ENCODE measurements at places on chromosomes 12 and 14. TPM values are rescaled to one million over a fixed set of nuclear protein-coding genes. Genes with fewer than 3 reads are reported as not detected.

PZP gene
- total RNA-seq, result not detected

- no peak for DNase-seq
Observed at GRCh38 chr12:6080149-6081045, 44.1 kb downstream of the VWF start.

GRCh38 chr14:25411781-25412757 lies 362.1 kb upstream of the STXBP6 start:
- peak; percentile 2 for DNase-seq

GRCh38 chr12:49439042-49439441 lies 71.8 kb downstream of the SPATS2 start:
- DNase-seq, result no peak

LMNTD1 gene
- total RNA-seq, result not detected

DNA sequence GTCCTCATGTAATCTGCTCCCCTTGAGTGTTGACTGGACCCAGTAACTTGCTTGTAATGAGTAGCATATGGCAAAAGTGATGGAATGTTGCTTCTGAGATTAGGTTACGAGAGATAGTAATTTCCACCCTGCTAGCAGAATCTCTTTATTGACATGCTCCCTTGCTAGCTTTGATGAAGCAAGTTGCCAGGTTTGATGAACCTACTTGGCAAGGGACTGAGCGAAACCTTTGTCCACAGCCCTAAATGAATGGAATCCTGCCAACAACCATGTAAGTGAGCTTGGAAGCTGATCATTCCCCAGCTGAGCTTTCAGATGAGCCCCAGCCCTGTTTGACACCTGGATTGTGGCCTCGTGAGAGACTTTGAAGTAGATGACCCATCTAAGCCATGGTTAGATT lies 120.8 kb upstream of the PLXNC1 start:
- DNase-seq, result no peak

GRCh38 chr14:24196071-24197055 lies 1.1 kb upstream of the TM9SF1 start:
- DNase-seq, result no peak

GRCh38 chr14:101352567-101352966 lies 208.7 kb upstream of the DIO3 start:
- no peak for DNase-seq

ZFHX2 gene
- total RNA-seq, result 3.7 TPM

- DNase-seq, result no peak
Observed at GRCh38 chr12:79763766-79764452, 73.1 kb upstream of the PAWR start.

- DNase-seq, result no peak
Observed at GRCh38 chr14:76957224-76957891, 71.2 kb downstream of the IRF2BPL start.

DNA sequence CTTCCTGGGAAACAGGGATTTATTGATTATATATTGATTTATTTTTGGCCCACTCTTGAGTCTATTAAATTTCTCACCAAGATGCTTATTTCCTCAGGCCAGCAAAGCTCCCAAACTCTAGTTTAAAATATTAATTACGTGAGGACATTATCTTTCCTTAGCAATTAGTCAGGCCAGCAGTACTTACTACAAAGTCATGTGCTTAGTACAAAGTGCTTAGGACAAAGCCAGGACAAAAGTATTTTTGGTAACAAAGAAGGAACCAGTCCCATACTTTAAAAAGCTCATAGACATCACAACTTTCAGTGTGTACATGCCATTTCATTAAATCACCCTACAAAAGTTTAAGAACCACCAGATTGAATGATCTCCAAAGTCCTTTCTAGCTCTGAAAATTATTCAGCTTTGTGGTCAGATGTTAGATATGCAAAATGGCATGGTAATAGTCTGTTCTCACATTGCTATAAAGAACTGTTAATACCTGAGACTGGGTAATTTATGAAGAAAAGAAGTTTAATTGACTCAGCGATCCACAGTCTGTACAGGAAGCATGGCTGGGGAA lies 94.7 kb upstream of the PWP1 start:
- DNase-seq, result no peak

TAS2R30 gene
- total RNA-seq, result 2.8 TPM

CLEC2D gene
- total RNA-seq, result 9.5 TPM

DNA sequence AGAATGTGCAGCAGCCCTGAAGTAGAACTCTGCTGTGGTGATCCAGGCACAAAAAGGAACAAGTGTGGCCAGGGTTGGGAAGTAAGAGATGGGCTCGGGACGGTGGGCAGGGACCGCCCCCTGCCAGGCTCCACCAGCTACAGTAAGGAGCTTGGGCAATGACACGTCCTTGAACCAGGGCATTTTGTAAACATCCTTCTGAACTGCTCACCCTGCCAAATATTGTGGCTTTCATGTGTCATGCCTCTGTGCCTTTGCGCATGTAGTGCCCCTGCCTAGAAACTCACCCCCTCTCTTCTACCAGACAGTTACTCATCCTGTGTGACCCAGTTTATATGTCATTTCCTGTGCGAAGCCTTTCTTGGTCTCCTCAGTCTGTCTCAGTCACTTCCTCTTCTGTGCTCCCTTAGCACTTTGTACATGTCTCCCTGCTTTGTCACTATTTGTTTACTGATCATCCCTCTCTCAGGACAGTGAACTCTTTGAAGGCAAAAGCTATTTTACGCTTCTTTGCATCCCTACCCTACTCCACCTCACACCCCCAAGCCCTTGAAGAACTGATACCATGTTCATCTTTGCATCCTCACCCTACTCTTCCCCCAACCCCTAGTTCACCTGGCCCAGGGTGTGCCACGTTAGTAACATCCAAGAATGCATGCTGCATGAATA lies 108.9 kb upstream of the PLEKHG7 start:
- peak; percentile 30 for DNase-seq

Measured in Calu3 (cell line).